Suppressor macrophage (primary cell): ENCODE measurements at places on chromosomes 1 and 21.

GRCh38 chr1:160576390-160576789 is 2.9 kb downstream of the CD84 start:
- DNase-seq = peak; percentile 72

DNA sequence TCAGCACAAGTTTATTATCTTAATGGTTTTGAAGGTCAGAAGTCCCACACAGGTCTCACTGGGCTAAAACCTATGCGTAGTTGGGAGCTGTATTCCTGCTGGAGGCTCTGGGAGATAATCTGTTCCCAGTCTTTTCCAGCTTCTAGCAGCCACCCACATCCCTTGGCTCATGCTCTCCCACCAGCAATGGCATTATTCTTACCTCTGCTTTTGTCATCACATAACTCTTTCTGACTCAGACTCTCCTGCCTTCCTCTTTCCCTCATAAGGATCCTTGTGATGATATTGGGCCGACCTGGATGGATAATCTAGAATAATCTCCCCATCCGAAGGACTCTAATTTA is 122.2 kb upstream of the PRDX6 start:
- DNase-seq = no peak

- no peak for DNase-seq
Observed at GRCh38 chr1:147815503-147815902, 55.1 kb upstream of the GJA5 start.

DNA sequence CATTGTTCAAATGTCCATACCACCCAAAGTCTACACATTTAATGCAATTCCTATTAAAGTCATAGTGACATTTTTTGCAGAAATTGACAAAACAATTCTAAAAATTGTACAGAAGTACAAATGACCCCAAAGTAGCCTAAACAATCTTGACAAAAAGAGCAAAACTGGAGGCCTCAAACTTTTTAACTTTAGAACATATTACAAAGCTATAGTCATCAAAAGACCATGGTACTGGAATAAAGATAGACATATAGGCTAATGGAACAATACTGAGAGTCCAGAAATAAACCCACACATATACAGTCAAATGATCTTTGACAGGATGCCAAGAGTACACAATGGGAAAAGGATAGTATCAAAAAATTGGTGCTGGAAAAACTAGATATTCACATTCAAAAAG is 213.2 kb upstream of the SAMSN1 start:
- DNase-seq = no peak

DNA sequence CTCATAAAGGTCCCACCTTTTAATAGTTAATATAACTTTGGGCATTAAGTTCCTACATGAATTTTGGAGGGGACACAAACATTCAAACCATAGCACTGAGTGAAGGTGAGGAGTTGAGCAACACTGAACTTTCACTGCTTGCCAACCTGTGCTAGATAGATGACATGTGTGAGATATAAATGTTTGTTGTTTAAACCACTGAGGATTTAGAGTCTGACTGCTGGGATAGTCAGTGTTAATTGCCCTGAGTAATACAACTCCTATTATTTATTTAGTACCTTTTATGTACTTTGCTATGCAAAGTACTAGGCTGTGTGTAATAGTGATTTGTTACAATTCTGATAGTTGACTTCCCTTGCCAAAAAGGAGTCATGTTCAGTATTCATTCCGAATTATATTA is 32.4 kb upstream of the SLC16A1 start:
- DNase-seq = no peak
